ENCODE measurements at places on chromosomes 7 and 10. TPM values are rescaled to one million over a fixed set of nuclear protein-coding genes. Genes with fewer than 3 reads are reported as not detected.

Gene H2BK1
- not detected for polyA plus RNA-seq

Gene ZCWPW1
- polyA plus RNA-seq, result 24.9 TPM

Gene RAB19
- not detected for polyA plus RNA-seq

Gene HOXA4
- polyA plus RNA-seq, result not detected

Gene SPDYE5
- polyA plus RNA-seq, result not detected

Gene IGF2BP3
- 0.62 TPM for polyA plus RNA-seq

Gene NPC1L1
- not detected for polyA plus RNA-seq

Gene AFAP1L2
- polyA plus RNA-seq, result 3.3 TPM

Gene CPN1
- not detected for polyA plus RNA-seq

Gene GNGT1
- polyA plus RNA-seq, result not detected

DNA sequence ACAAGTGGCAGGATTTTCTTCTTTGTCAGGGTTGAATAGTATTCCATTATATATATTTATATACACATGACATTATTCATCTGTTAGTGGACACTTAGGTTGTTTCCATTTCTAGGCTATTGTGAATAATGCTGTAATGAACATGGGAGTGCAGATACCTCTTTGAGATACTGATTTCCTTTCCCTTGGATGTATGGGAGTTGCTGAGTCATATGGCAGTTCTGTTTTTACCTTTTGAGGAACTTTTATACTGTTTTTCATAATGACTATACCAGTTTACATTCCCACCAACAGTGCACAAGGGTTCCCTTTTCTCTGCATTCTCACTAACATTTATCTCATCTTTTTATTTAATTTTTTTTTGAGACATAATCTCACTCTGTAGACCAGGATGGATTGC, 1.8 kb upstream of the CLCN1 start:
- no peak for DNase-seq

GRCh38 chr7:33044986-33045385, 17.6 kb downstream of the NT5C3A start:
- DNase-seq, result no peak

DNA sequence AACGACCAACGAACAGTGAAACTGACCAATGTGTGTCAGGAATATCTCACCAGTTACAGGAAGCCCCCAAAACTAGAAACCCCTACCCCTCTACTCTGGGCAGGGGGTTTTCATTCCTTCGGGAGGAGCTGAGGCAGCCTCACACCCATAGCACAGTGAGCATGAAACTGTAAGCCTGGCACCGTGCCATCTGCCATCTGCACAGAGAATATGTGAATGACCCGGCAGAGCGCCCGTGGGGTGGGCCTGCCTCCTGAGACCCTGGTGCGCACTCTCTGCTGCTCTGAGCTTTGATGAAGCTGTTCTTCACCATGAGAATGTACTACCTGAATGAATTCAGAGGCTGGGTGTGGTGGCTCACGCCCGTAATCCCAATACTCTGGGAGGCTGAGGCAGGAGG, 27.1 kb downstream of the DAGLB start:
- no peak for DNase-seq

DNA sequence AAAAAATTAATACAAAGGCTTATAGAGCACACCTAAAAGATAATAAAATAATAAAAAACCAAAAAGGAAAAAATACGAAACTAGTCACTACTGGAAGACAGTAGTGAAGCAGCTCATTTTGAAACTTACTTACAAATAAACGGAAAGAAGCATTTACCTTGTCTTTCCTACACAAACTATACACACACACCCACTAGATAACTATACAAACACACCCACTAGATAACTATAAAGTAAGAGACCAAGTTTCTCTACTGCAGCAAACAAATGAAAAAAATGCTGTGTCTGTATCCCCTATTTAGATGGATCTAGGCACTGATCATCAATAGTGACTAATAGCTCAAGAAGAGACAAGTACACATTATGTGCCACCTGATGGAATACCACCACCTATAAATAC, 49.2 kb downstream of the KIF5B start:
- no peak for DNase-seq

DNA sequence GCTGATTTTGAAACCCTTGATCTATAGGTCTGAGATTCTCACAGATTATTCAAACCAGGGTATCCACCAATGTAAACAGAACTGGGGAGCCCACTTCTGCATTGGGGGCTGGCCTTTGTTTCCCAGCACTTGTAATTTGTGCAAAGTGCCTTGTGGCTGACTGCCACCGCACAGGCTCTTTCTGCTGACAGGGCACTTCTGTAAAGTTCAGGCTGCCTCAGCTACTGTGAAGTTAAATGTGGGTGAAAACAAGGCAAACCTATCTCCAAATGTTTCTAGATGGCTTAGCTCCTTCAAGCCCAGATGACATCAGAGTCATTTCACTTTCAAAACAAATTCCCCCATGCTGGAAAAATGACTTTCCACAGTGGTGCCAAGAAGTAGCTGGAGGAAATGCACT, 54.7 kb downstream of the GRID1 start:
- DNase-seq, result no peak

GRCh38 chr10:50740293-50740648, 535 bp downstream of the ASAH2B start:
- no peak for DNase-seq

DNA sequence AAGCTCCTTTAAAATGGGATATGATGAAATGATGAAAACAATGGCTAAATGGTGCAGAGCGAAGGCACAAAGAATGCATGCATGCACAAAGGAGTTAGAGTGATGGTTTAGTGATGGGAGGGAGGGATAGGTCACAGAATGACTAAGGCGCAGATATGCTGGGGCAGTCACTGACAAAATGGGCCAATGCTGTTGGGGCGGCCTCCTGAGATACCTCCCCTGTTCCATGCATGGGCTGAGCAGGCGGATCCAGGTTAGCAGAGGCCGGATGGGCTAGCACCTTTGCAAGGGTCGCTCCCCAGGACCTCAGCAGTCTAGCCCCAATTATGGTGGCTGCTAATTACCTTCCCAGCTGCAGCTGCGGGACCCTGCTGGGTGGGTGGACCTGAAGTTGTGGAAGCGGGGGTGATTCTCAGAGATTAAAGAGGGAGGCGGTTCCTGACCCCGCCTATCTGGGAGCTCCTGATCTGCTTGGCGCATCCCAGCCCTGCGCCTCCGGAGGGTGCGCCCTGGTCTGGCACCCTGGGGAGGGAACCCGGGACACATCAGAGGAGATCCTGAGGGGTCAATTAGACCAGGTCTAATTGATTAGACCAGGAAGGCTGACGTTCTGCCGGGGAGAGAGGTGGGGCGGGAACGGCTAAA, 175.0 kb downstream of the CYP26A1 start:
- DNase-seq, result no peak

DNA sequence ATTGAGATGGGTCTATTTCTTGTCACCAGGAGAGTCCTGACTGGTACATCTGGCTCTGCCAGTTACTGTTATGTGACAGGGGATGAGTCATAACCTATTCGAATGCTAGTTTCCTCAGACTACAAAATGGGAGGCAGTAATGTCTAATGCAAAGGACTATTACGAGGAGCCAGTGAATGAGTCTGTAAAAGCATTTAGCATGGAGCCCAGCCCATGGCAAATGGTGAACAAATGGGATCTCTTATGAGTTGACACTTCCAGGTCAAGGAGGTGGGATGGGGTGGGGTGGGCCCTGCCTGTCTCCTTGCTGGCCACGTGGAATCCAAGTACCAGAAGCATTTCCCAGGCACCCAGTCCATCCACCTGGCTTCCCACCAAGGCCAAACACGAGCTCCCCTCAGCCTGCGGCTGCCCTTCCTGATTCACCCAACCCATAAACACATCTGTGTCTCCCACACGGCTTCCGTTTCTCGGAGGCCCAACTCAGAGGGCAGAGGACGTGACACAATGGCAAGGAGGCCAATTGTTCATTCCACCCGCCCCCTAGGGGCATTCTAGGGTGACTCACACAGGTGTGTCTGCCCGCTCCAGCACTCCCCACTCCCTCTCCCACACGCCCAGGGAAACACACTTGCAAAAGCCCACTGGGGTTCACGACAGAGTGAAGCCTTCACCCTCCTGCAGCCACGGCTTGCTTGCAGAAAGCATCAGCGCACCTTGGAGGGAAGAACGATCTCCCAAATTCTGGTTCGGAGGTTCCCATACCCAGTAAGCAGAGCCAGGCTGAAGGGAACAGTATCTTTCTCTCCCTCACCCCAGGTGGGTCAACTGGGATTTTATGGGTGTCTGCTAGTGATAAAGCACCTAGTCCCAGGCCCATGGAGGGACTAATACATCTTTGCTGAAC, 109.8 kb downstream of the SH3PXD2A start:
- DNase-seq, result no peak

DNA sequence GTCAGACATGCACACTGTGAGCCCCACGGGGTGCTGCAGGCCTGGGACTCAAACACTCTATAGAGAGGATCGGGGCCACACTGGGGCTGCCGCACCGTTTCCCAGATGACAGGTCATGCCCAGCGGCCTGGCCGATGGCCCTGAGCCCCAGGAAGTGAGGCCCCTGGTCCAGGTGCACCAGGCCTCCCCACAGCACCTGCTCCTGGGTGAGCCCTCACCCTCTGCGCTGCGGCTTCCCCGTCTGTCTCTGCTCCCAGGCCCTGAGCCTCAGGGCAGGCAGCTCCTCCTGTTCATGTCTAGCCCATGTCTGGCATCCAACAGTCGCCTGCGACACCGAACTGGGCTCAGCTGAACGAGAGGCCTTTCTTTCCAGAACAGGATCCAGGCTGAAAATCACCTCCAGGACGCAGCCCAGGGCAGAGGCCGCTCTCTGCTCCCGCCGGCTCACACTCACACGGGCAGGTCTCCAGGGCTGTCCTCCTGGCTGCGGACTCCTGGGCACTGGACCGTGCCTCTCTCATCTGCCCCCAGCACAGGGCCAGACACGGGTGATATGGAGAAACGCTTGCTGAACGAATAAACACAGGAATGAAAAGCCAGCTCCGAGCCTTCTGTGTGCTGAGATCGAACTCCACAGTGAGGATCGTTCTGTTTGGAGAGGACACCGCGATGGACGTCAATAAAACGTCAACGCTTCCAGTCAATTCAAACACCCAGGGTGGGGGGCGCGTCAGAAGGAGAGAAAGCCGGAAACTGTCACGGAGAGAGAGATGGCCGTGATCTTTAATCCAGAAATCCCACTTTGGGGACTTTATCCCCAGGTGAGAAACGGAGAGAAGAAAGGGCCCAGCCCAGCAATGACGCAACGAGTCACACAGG, 202.4 kb downstream of the ELFN1 start:
- no peak for DNase-seq

DNA sequence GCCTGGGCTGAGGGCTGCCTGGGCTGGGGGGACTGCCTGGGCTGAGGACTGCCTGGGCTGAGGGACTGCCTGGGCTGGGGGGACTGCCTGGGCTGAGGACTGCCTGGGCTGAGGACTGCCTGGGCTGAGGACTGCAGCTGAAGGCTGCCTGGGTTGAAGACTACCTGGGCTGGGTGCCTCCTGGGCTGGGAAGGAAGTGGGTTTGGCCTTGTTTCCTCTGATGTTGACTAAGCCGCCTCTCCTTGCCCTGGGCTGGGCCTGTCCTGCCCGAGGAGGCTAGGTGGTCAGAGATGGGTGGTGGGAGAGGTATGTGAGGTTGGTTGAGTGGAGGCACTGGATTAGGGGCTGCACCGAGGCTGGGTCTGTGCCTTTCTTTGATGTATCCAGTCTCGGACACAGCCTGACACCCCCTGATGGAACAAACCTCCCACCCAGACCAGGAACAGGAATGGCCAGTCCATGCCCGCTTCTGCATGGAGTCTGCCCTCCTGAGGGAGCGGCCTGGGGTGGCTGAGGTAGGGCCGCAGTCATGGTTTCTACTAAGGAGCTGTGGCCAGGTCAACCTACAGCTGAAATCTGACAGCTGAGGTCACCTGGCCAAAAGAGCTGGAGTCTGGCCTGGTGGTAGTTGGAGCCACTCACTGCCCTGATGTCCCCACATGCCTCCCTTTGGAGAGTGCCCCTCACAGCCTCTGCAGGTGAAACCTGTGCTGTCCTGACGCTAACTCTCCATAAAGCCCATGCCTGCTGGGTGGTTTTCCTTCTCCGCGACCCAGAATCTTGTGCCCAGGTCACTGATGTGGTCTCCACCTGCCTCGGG, 22.3 kb downstream of the SCART1 start:
- DNase-seq, result no peak

- no peak for DNase-seq
These were observed 40.3 kb upstream of the EFCAB10 start for GRCh38 chr7:105621617-105622016.

GRCh38 chr7:115116773-115117715, 195.2 kb downstream of the MDFIC start:
- no peak for DNase-seq

GRCh38 chr10:27529010-27529783, 25.1 kb downstream of the RAB18 start:
- DNase-seq, result no peak

GRCh38 chr7:143417734-143418383, 9.2 kb upstream of the EPHA1 start:
- no peak for DNase-seq

GRCh38 chr10:133071733-133072132, 16.0 kb upstream of the ADGRA1 start:
- DNase-seq, result no peak

- DNase-seq, result no peak
These were observed 3.0 kb upstream of the UNC5B start for GRCh38 chr10:71209352-71209715.

DNA sequence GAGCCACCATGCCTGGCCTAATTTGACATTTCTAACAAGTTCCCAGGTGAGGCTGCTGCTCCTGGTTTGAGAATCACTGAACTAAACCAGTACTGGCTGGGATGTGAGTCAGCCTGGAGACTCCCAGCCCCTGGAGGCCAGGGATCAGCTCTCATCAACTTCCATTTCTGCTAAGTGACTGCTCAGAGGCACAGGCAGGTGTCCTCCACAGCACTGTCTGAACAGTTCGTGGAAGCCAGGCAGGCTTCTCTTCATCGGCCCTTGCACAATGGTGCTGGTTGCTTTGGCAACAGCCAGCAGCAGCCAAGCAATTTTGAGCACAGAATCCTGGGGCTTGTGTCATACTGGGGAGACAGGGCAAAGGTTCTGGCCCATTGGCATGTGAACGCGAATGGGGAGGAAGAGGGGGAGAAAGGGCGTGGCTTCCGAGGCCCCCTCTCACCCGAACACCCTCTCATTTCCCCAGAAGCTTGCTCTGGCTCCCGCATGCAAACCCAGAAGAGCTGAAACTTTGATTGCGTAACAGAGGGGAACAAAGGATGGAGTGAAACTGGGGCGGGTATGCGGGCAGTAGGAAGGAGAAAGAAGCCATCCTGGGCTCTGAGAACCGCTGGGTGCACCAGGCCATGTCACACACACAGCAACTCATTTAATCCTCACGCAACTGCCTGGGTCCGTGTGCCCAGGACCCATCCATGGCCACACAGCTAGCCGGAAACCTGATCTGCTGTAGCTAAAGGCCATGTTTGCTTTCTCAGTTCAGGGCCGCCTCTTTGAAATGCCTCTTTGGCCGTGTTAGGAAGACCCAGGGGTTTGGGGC, 9.0 kb upstream of the POR start:
- DNase-seq, result no peak

GRCh38 chr10:132036153-132036886, 29.4 kb upstream of the JAKMIP3 start:
- DNase-seq, result no peak

DNA sequence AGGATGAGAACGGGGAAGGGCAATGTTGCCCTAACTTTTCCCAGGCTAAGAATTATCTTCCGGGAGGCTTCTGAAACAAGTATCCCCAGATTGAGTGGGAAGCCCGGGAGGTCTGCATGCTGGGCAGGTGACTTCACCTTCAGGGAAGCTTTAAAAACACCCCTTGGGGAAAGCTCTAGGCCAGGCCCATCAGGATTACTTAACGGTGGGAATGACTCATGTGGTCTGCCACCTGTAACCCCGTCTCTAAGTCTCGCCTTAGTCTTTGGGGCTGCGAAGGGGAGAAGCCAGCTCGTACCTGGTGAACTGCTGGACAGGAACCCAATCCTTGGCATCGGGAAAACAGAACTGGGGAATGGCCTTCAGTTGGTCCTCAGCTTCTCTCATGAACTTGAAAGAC, 80.1 kb upstream of the MKRN1 start:
- no peak for DNase-seq

Measured in naive B cell (primary cell).